ENCODE measurements at places on chromosomes 12 and 14.

- no peak for DNase-seq
Observed at GRCh38 chr12:47801170-47801903, 18.4 kb downstream of the HDAC7 start.

GRCh38 chr12:30696486-30696885 is 817 bp upstream of the IPO8 start:
- DNase-seq: no peak

- no peak for DNase-seq
Observed at GRCh38 chr14:93888995-93889394, 38.1 kb upstream of the FAM181A start.

DNA sequence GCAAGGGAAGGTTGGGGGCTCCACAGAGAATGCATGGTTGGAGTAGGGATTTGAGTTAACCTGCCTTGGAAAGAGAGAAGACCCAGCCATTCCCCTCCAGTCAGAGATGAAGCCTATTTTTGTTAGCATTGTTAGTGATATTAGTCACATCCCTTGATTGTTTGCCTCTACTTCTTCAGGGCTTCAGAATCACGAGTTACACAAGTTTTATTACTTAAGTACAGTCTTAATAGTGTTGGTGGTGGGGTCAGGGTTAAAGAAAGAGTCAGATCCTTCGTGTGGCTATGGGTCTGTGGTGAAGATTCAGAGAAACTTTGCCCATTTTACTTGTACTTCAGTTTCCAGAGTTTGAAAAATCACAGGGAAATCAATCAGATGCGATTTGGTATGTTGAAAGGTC is 363.1 kb downstream of the LRIG3 start:
- DNase-seq: no peak

DNA sequence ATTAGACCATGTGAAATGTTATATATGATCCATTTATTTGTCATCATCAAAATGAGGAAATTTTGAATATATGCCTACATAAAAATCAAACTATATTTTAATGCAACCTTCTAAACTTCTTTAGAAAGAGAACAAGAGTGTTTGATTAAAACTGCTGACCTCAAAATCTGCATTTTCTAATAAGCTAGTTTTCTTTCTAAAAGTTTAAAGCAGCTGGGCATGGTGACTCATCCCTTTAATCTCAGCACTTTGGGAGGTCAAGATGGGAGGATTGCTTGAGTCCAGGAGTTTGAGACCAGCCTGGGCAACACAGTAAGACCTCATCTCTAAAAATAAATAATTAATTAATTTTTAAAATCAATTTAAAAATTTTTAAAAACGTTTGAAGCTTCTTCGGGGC is 36.2 kb downstream of the GNPTAB start:
- no peak for DNase-seq
